ENCODE measurements at places on chromosomes 5 and 9. TPM values are rescaled to one million over a fixed set of nuclear protein-coding genes. Genes with fewer than 3 reads are reported as not detected.

Gene ADCY2
- 3.2 TPM for polyA plus RNA-seq

Gene ABLIM3
- polyA plus RNA-seq: 8.1 TPM

Gene BOD1
- 83.1 TPM for polyA plus RNA-seq

Gene CTNND2
- polyA plus RNA-seq: 27.7 TPM

Gene NEK6
- 44.7 TPM for polyA plus RNA-seq

Gene TSLP
- 0.36 TPM for polyA plus RNA-seq

Gene TMCO6
- polyA plus RNA-seq: 13.1 TPM

Gene BAG1
- polyA plus RNA-seq: 78.5 TPM

Gene GIN1
- polyA plus RNA-seq: 1.5 TPM

Gene ZNF462
- 8.6 TPM for polyA plus RNA-seq

Gene DNAI1
- polyA plus RNA-seq: not detected

Gene SH3TC2
- polyA plus RNA-seq: 1.3 TPM

Gene PDE6A
- polyA plus RNA-seq: 3.7 TPM

Gene DMRTA1
- polyA plus RNA-seq: 0.29 TPM

Gene RFX3
- 4.4 TPM for polyA plus RNA-seq

Gene DND1
- 0.52 TPM for polyA plus RNA-seq

Gene STOML2
- polyA plus RNA-seq: 120 TPM

Gene ALDOB
- polyA plus RNA-seq: 44.0 TPM

Gene PCDHGB6
- polyA plus RNA-seq: 13.1 TPM

Gene PCDHA7
- 0.95 TPM for polyA plus RNA-seq

Gene CER1
- polyA plus RNA-seq: not detected

Gene FGFR4
- 75.6 TPM for polyA plus RNA-seq

Gene CORO2A
- 11.7 TPM for polyA plus RNA-seq

Gene LECT2
- polyA plus RNA-seq: 12.3 TPM

Gene NXNL2
- 2.5 TPM for polyA plus RNA-seq

Gene ADAMTS12
- 4.2 TPM for polyA plus RNA-seq

All from hepatocyte (in vitro differentiated cells).